ENCODE measurements at places on chromosomes 16 and 17. TPM values are rescaled to one million over a fixed set of nuclear protein-coding genes. Genes with fewer than 3 reads are reported as not detected.
A peak's percentile ranks its signal among the peaks of the same experiment; 100 is the strongest.

The SNN gene
- total RNA-seq, result 68.3 TPM

The PDIA2 gene
- not detected for total RNA-seq

The UMOD gene
- total RNA-seq, result not detected

The C16orf54 gene
- 0.66 TPM for total RNA-seq

DNA sequence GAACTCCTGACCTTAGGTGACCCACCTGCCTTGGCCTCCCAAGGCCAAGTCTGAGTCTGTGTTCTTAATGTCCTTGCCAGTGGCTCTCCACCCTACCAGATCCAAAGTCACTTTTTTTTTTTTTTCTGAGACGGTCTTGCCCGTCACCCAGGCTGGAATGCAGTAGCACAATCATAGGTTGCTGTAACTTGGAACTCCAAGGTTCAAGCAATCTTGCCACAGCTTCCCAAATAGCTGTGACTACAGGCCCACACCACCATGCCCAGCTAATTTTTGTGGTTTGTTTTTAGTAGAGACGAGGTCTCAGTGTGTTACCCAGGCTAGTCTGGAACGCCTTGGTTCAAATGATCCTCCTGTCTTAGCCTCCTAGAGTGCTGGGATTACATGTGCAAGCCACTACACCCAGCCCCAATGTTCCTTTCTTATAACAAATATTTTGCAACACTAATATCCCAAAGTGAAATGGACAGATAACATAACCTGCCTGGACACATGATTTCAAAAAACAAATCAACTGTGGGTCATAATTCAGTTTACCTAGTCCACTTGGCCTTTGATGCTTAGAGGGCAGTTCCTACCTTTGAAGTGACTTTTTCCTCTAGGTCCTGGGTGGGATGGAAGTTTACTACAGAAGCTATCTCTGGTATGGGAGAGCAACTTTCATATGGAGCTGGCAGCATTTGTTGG is 4.0 kb upstream of the RAPGEFL1 start:
- no peaks in the 10 kb centered on the region for H3K36me3 ChIP-seq
- DNase-seq, result no peak
- H3K27ac ChIP-seq, result no peak overlapping the region
- no peaks in the 10 kb centered on the region for H3K4me1 ChIP-seq
- H3K4me3 ChIP-seq, result no peak overlapping the region
- H3K27me3 ChIP-seq, result no peaks in the 10 kb centered on the region

The BAHCC1 gene
- 17.0 TPM for total RNA-seq

- no peaks in the 10 kb centered on the region for H3K36me3 ChIP-seq
- H3K4me1 ChIP-seq, result peaks cover 13% of the 10 kb centered on the region
- no peak overlapping the region for H3K4me3 ChIP-seq
- no peaks in the 10 kb centered on the region for H3K27me3 ChIP-seq
- no peak overlapping the region for H3K27ac ChIP-seq
Measured at GRCh38 chr17:75407655-75408352, 2.3 kb upstream of the GRB2 start.

DNA sequence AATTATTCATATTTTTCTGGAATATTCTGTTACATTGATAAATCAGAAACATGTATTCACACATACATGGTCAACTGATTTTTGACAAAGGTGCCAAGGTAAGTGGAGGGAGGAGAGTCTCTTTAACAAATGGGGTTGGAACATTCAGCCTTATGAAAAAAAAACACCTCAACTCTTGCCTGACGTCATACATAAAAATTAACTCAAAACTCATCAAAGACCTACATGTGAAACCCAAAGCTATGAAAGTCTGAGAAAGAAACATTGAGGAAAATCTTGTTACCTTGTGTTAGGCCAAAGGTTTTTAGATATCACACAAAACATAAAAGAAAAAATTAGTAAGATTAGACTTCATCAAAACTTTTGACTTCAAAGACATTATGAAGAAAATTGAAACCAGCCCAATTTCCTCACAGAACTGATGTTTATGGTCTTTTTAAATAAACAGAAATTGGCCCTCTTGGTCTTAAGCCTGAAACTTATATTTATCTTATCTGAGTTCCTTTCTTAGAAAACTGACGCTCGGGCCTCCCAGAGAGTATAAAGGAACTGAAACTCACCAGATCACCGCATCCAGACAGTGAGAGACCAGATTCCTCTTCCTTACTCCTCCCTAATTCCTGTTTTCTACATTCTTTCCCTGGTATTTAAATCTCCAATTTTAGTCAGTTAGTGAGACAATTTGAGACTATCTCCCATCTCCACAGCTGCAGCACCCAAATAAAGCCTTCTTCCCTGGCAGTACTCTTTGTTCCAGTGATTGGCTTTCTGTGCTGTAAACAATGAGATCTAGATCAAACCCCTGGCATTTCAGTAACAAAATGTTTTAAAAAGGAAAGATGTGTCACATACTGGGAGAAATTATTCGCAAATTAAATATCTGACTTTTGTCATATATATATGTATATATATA is 4.0 kb downstream of the HYDIN start:
- no peaks in the 10 kb centered on the region for H3K27me3 ChIP-seq
- no peak overlapping the region for H3K4me3 ChIP-seq
- H3K4me1 ChIP-seq, result no peaks in the 10 kb centered on the region

The PMP22 gene
- 152 TPM for total RNA-seq

- peaks cover 3% of the 10 kb centered on the region for H3K4me1 ChIP-seq
- no peak overlapping the region for H3K4me3 ChIP-seq
- no peak overlapping the region for H3K27ac ChIP-seq
Measured at GRCh38 chr16:1820096-1820945, 6.3 kb downstream of the HAGH start.

The HLF gene
- total RNA-seq, result 13.4 TPM

The GAS2L2 gene
- 0.33 TPM for total RNA-seq

DNA sequence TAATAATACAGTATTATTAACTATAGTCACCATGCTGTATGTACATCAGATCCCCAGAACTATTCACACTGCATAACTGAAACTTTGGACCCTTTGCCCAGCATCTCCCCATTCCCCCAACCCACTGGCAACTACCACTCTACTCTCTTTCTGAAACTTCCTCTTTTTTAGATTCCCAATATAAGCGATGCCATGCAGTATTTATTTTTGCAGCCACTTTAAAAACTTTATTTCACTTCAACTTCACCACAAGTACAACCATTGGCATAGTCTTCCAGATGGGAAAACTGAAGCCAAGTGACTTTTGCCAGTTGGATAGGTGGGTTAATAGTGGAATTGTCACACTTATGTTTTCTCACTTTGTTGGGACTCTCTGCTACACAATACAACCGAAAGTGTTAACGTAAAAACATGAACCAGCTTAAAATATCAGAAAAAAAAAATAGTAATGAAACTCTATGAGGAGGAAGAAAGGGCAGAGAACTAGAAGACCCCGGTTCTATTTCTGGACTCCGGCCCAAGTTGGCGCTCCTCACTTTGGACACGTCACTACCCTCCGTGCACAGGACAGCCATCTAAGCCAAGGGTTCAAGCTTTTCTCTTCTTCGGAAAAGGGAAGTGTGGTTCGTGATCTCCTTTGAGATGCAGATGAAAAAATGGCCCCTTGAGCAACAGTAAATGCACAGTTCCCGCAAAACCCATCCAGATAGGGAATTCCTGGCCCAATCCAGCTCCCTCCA is 743 bp downstream of the SHCBP1 start:
- no peaks in the 10 kb centered on the region for H3K4me1 ChIP-seq
- no peak overlapping the region for H3K27ac ChIP-seq
- peak overlapping the region; percentile 80 for H3K4me3 ChIP-seq
- no peaks in the 10 kb centered on the region for H3K27me3 ChIP-seq
- H3K36me3 ChIP-seq, result no peaks in the 10 kb centered on the region

DNA sequence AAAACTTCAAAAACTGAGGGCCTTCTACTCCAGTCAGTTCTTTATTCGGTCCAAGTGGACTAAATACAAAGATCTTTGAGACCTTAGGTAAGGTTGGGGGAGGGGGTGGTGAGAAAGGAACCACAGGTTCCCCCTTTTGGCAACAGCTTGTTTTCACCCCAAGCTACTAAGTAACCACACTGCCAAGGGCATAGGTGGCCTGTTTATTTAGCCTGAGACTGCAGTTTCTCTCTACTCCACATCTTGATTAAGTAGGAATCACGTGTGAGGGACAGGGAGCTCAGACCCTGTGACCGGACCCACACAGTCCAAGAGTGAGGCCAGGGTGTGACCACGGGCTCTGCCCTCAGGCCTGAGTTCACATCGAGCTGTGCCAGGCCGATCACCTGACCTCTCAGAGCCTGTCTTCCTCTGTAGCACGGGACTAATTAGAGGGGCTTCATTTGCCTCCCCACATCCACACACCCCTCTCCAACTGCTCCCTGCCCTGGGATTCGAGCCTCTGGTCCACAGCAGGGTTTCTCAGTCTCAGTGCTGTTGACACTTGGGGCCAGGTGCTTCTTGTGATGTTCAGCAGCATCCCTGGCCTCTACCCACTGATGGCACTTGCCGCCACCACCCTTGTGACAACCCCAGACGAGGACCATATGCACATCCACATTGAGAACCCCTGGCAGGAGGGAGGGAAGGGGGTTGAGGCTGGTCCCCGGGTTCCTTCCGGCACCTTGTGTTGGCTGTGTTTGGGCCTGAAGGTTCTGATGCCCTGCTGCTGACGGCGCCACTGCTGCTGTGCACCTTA is 17.8 kb downstream of the ST6GALNAC2 start:
- H3K27ac ChIP-seq, result peak overlapping the region; percentile 32
- peaks cover 6% of the 10 kb centered on the region for H3K4me1 ChIP-seq
- H3K36me3 ChIP-seq, result no peaks in the 10 kb centered on the region
- H3K4me3 ChIP-seq, result no peak overlapping the region

DNA sequence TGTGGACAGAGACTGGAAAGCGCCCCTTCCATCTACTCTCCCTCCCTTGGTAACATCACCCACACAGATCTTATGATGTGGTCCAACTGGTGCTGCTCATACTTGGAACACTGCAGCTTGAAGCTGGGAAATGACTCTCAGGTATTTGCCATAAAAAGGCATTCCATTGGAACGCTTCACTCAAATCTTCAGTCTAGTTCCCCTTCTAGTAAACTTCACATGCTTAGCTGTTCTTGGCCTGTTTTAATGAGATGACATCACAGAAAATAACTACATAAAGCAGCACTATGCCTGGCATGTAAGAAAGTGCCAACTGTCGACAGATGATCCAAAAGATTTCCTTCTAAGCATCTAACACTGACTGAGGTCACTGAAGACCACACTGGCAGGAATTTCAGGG is 9.3 kb downstream of the ZNF263 start:
- no peaks in the 10 kb centered on the region for H3K27me3 ChIP-seq
- peaks cover 46% of the 10 kb centered on the region for H3K36me3 ChIP-seq
- H3K27ac ChIP-seq, result no peak overlapping the region
- no peak overlapping the region for H3K4me3 ChIP-seq
- no peak for DNase-seq

GRCh38 chr16:31006086-31006385 is 4.4 kb downstream of the STX1B start:
- no peaks in the 10 kb centered on the region for H3K4me1 ChIP-seq
- H3K27ac ChIP-seq, result no peak overlapping the region
- no peak for DNase-seq
- no peak overlapping the region for H3K4me3 ChIP-seq
- no peaks in the 10 kb centered on the region for H3K36me3 ChIP-seq

The PNMT gene
- total RNA-seq, result 1.6 TPM

DNA sequence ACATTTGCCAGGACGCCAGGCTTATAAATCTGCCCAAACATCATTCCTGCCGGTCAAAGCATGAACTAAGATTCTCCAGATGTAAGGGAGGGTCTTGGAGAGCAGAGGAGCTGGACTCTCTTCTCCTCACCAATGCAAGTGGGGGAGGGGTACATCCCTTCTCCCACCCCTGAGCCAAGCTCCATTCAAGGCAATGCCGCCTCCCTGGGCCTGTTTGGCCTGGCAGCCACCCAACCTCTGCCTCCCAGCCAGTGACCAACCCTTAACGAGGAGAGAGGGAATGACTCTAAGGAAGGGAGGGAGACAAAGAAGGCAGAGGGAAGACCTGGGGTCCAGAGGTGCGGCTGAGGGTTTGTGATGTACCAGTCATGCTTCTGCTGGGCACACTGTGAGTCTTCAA is 13.8 kb downstream of the C17orf50 start:
- H3K27me3 ChIP-seq, result no peaks in the 10 kb centered on the region
- no peak overlapping the region for H3K4me3 ChIP-seq
- H3K36me3 ChIP-seq, result no peaks in the 10 kb centered on the region
- no peaks in the 10 kb centered on the region for H3K4me1 ChIP-seq

- DNase-seq, result no peak
- no peaks in the 10 kb centered on the region for H3K36me3 ChIP-seq
- H3K27me3 ChIP-seq, result no peaks in the 10 kb centered on the region
- peaks cover 4% of the 10 kb centered on the region for H3K4me1 ChIP-seq
- H3K4me3 ChIP-seq, result no peak overlapping the region
Measured at GRCh38 chr16:821751-822150, 21.2 kb upstream of the GNG13 start.

The TK2 gene
- total RNA-seq, result 98.4 TPM

DNA sequence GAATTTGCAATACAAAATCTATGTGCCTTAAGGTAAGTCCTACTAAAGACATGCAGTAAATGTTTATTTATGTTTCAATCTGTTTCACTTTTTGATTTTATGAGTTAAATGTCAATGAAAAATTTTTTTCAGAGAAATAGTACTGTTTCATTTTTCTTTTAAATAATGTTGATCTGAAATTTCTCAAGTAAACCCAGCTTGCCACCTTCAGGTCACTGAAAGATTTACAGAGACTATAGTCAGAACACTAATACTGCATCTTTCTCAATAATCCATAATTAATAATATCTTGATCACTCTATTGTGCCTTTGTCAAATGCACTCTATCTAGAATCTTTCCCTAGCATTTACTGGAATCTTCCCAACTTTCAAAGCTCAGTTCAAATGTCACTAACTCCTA is 6.5 kb upstream of the DHX40 start:
- H3K36me3 ChIP-seq, result no peaks in the 10 kb centered on the region
- no peak overlapping the region for H3K27ac ChIP-seq
- H3K4me3 ChIP-seq, result no peak overlapping the region
- no peak for DNase-seq

GRCh38 chr16:28189245-28189644 is 22.5 kb downstream of the XPO6 start:
- no peak overlapping the region for H3K27ac ChIP-seq
- DNase-seq, result no peak
- H3K4me1 ChIP-seq, result no peaks in the 10 kb centered on the region

DNA sequence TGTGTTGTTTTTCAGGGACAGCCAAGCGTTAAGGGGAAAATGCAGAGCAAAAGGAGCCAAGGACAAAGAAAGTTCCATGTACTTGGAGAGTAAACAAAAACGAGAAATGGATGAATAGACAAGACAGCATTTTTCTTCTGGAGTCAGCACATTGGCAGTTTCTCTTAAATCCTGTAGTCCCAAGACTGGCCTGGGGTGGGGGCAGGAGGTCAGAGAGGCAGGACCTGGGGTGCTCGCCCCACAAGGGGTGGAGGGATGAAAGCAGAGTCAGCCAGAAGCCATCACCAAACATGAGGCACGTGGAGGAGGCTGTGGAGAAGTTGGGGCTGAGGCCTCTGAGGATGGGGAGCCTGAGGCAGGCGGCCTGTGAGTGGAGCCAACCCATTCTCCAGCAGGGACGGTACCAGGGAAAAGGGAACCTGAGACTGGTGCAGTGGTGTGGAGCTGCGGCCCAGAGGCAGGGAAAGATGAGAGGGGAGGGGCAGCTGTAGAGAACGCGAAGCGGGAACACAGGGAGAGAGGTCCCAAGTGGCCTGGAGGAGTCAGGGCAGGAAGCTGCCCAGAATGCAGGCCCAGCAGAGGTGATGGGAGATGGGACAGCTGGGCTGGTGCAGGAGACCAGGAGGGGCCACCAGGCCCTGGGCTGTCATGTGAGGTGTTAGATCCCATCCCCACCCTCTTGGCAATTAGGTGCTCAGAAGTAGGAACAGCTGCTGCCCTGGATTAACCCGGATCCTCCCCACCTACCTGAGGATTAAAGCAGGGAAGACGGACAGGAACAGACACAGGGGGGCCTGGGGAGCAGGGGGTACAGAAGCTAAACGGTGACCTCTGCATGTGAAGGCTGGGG is 3.3 kb downstream of the TLCD3B start:
- H3K4me3 ChIP-seq, result no peak overlapping the region
- H3K27ac ChIP-seq, result no peak overlapping the region
- no peak for DNase-seq
- H3K4me1 ChIP-seq, result no peaks in the 10 kb centered on the region
- no peaks in the 10 kb centered on the region for H3K36me3 ChIP-seq
